NCI-H1417 (cell line): ENCODE measurements at places on chromosomes 1 and 21.

DNA sequence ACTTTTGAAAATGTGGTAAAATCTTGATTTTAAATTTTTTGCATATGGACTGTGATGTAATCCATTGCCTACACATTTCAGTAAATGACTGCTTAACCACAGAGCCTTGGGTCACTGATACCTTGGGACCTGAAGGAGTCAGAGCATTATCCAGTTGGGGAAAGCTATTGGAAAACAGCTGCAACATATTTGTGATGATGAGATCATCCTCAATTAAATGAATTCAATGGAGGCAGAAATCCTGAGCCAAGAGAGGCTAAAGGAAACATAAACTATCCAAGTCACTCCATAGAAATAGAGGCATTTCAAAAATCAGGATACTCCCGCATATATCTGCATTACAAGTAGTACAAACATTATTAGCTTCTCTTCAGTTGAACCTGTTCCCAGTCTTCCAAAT is 99.8 kb upstream of the PRMT6 start:
- no peak for DNase-seq

GRCh38 chr1:89023026-89023425 is 360 bp upstream of the GBP3 start:
- DNase-seq = no peak

- DNase-seq = no peak
Observed at GRCh38 chr1:179353546-179353945, 12.2 kb upstream of the AXDND1 start.

DNA sequence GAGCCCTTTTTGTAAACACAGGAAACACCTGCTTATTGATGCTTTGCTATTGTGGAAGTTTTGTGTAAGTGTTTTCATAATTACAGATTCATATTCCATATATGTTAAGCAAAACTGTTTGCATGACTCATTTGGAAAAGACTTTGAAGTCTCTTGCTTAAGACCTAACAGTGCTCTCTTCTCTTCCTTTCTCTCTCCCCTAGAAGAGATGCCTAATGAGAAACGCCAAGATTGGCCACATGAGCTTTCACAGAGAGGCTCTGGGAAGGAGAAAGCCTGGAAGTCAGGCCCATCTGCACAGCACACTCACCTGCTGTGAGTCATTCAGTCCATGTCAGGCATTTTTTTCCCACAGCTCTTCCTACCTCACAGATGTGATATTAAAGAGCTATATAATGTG is 101.6 kb upstream of the PALMD start:
- DNase-seq = peak; percentile 67

GRCh38 chr1:104264521-104264920 is 514.8 kb downstream of the AMY1C start:
- DNase-seq = no peak

- DNase-seq = no peak
Observed at GRCh38 chr1:99503276-99503747, 142.6 kb upstream of the PALMD start.

- no peak for DNase-seq
Observed at GRCh38 chr1:209387969-209388329, 195.6 kb upstream of the CAMK1G start.

DNA sequence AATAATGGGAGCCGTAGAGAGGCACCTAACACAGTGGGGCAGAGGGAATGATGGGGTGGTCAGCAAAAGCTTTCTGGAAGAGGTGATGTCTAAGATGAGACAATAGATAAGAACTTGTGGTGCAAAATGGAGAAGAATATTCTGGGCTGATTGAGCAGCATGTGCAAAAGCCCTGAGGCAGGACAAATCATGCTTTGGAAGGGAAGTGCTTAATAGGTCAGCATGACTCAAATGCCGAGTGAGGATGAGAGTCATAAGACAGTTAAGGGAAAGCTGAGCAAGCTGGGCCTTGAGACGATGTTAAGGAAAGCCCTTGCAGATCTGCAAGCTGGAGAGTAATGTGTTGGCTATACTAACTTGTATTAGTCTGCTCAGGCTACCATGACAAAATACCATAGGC is 37.3 kb upstream of the ASB17 start:
- DNase-seq = no peak

GRCh38 chr1:36731226-36732014 is 248.7 kb upstream of the CSF3R start:
- no peak for DNase-seq

- no peak for DNase-seq
Observed at GRCh38 chr21:38492007-38492406, 6.3 kb downstream of the ERG start.

DNA sequence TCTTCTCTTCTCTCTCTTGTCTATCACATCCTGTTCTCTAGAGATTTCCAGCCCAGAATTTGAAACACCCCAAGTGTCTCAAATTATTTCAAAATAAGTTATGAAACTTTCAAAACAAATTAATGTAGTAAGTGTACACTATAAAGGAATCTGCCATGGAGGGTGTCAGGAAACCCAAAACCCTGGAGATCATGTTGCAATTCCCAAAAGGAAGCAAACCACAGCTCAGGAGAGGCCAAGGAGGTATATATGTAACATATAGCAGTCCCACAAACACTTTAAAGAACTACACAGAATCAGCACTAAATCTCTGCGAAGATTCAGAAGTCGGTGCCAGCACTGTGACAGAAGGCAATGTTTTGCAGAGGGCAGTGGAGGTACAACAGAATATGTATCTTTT is 26.6 kb downstream of the PTPN14 start:
- no peak for DNase-seq

- DNase-seq = no peak
Observed at GRCh38 chr1:6923955-6924881, 139.0 kb downstream of the CAMTA1 start.

GRCh38 chr1:209875515-209875914 is 47.7 kb downstream of the UTP25 start:
- DNase-seq = peak; percentile 94

GRCh38 chr1:222239130-222239529 is 308.8 kb downstream of the HHIPL2 start:
- no peak for DNase-seq

- no peak for DNase-seq
Observed at GRCh38 chr1:247281001-247281574, 25.2 kb downstream of the VN1R5 start.

DNA sequence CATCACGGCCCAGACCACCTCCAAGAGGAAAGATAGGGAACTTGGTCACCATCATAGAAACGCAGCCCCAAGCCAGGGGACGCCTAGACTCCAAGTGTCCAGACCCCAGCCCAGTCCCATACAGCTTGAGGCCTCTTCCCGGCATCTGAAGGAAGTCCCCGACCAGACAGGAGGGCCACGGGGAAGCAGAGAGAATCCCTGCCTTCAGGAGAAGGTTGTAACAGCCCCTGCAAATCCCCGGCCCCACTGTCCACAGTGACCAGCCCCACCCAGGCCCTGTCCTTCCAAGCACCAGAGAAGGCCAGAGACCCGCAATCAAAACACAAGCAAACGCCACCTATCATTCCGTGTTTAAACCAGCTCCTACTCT is 1.7 kb downstream of the SLC19A1 start:
- no peak for DNase-seq

DNA sequence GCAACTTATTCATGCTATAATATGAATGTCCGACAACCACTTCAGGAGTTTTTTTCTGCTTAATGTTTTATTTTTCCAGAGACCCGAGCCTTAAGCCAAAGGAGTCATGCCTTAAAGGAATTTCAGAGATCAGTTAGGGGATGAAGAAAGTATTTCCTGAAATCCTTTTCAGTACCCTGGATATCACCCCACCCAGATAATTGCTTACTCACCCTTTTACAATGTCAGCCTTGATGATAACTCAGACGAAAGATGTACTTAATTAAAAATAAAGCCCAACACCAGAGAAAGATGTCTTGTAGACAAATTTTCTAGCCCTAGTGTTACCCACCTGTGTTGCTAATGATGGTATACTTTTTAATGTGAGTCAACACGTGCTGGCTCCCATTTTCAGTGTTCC is 124.1 kb downstream of the XCL2 start:
- DNase-seq = no peak

- DNase-seq = no peak
Observed at GRCh38 chr1:81443288-81443687, 357.4 kb upstream of the ADGRL2 start.

DNA sequence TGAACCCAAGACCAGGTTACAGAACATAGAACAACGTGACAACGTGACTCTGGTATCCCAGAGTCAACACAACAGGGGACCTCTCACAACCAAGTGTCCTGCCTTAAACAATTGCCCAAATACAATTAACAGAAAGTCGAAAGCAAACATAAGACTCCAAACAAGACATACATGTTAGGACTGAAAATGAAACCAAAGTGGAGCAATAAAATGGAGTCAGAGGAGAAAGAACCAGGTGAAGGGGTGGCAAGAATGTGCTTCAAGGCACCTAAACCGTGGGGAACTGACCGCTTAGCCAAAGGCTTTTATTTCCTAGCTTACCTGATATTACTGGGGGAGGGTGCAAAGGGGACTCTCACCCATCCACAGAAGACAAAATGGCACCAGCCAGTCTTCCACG is 17.8 kb downstream of the BACE2 start:
- no peak for DNase-seq

GRCh38 chr1:65674522-65674921 is 118.2 kb upstream of the PDE4B start:
- DNase-seq = no peak

- DNase-seq = no peak
Observed at GRCh38 chr1:165364568-165365133, 8.1 kb upstream of the LMX1A start.

DNA sequence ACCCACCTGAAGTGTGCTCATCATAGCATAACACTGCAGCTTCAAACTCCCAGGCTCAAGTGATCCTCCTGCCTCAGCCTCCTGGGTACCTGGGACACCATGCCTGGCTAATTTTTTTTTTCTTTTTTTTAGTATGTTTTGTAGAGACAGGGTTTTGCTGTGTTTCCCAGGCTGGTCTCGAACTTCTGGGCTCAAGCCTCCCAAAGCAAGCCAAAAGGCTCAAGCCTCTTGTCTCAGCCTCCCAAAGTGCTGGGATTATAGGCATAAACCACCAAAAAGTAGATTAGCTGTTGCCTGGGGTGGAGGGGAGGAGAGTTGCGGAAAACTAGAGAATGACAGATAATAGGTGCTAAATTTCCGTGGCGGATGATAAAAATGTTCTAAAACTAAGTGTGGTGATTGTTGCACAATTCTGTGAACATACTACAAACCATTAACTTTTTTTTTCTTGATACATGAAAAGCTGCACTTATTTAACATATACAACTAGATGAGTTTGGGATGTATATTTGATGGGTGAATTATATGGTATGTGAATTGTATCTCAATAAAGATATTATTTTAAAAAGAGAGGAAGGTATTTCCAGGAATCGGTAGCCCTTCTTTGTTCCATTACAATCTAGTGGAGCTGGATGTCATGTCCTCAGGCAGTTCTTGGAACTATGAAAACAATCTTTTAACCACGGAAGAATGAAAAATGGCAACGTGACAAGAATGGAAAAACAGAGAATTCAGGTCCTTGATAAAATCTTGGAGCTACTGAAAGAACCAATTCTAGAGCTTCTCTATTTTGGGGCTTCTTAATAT is 27.3 kb upstream of the MED18 start:
- DNase-seq = no peak

DNA sequence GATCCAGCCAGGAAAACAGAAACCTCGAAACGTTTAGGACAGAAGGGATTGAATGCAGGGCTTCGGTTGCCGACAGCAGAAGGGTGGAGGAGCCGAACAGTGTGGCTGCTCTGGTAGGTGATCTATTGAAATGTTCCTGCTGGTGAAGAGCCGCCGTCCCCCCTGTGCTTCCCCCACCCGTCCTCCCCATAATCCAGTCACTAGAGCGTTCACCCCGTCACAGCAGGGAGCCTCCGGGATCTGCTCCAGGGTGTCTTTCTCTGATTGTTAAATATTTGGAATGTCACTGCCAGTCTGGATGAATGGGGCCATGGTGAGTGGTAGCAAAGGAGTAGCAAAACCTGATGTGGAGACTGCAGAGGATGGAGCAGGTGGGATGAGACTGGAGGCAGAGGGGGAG is 255.1 kb upstream of the CSF3R start:
- peak; percentile 14 for DNase-seq

- no peak for DNase-seq
Observed at GRCh38 chr1:230750576-230750975, 3.4 kb downstream of the CAPN9 start.

DNA sequence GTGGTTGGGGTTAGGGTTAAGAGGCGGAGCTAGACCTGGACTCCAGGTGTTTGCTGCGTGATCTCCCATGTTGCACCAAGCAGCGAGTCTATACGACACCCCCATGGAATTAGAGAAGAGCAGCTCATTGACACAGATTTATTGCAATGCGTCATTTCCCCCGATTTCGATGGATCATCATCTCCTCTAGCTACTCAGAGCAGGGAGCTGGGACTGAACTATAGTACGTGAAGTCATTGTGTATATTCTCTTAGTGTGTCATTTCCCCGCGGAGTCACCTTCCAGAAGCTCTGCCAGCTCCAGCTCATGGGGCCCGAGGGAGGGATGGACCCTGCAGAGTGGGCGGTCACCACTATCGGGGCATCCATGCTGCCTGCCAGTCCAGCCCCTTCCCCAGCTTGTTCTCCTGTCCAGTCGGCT is 7.5 kb upstream of the C2CD2 start:
- DNase-seq = no peak

DNA sequence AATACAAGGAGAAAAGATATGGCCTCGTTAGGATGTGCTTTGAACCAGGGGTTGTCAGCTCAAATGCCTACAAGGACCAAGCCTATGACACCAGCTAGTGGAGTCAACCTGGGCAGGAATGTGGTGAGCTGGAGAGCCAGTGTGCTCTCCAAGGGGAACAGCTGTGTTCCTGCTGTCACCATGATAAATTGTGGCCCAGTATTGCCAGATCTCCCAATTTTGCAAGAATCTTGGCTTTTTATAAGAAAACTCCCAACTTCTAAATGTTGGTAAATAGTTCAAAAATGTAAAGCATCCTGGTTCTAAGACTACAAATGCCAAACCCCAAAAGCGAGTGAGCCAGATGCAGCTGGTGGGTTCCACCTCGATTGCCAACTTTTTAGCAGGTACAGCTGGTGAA is 391.1 kb downstream of the PLPP3 start:
- no peak for DNase-seq
